Activated CD4-positive, alpha-beta memory T cell treated with anti-CD3 and anti-CD28 coated beads for 36 hours (primary cell): ENCODE measurements at places on chromosomes 3 and 15. TPM values are rescaled to one million over a fixed set of nuclear protein-coding genes. Genes with fewer than 3 reads are reported as not detected.

The SLC22A14 gene
- total RNA-seq, result not detected

- no peak for DNase-seq
- no peaks in the 10 kb centered on the region for H3K27me3 ChIP-seq
- H3K4me3 ChIP-seq, result no peak overlapping the region
- H3K27ac ChIP-seq, result no peak overlapping the region
- H3K36me3 ChIP-seq, result no peaks in the 10 kb centered on the region
These were observed 11.0 kb upstream of the CAMKV start for GRCh38 chr3:49880581-49881315.

The ARHGEF26 gene
- 0.34 TPM for total RNA-seq

DNA sequence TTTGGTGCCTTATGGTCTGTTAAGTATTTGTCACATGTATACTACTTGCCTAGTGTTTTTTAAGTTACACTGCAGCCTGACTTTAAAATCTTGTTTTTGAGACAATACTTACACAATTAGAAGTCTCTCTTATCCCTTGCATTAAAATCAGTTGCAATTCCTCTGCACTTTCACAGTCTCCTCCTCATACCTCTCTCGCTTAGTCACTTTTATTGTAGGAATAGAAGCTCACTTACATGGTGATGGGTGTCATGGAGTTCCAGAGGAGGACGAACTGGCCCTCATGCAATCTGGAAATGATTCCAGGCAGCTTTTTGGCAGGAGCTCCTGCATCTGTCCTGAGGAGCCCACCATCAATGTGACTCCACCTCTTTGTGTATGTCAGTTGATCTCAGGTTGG, 238.4 kb upstream of the TBC1D5 start:
- no peak overlapping the region for H3K27ac ChIP-seq
- H3K4me1 ChIP-seq, result no peaks in the 10 kb centered on the region
- peaks cover 10% of the 10 kb centered on the region for H3K27me3 ChIP-seq
- DNase-seq, result no peak
- H3K36me3 ChIP-seq, result no peaks in the 10 kb centered on the region

- H3K4me3 ChIP-seq, result no peak overlapping the region
- H3K36me3 ChIP-seq, result no peaks in the 10 kb centered on the region
- no peaks in the 10 kb centered on the region for H3K4me1 ChIP-seq
- no peaks in the 10 kb centered on the region for H3K27me3 ChIP-seq
- H3K27ac ChIP-seq, result no peak overlapping the region
- DNase-seq, result no peak
These were observed 166.6 kb downstream of the NR1D2 start for GRCh38 chr3:24111711-24112110.

The NSMCE3 gene
- total RNA-seq, result 7.7 TPM

- no peaks in the 10 kb centered on the region for H3K4me1 ChIP-seq
- H3K27me3 ChIP-seq, result no peaks in the 10 kb centered on the region
- no peak overlapping the region for H3K4me3 ChIP-seq
- no peaks in the 10 kb centered on the region for H3K36me3 ChIP-seq
- H3K27ac ChIP-seq, result no peak overlapping the region
These were observed 89.7 kb downstream of the TOP2B start for GRCh38 chr3:25575001-25575400.

GRCh38 chr15:28933710-28934445, 48.1 kb downstream of the APBA2 start:
- H3K27ac ChIP-seq, result no peak overlapping the region
- H3K27me3 ChIP-seq, result no peaks in the 10 kb centered on the region

GRCh38 chr15:64562003-64562640, 101.7 kb downstream of the ZNF609 start:
- no peak overlapping the region for H3K4me3 ChIP-seq
- H3K36me3 ChIP-seq, result peaks cover 14% of the 10 kb centered on the region
- no peak for DNase-seq
- H3K27me3 ChIP-seq, result no peaks in the 10 kb centered on the region

- H3K36me3 ChIP-seq, result peaks cover 1% of the 10 kb centered on the region
- H3K4me3 ChIP-seq, result no peak overlapping the region
These were observed 37.4 kb downstream of the TXNRD3 start for GRCh38 chr3:126617571-126617970.

GRCh38 chr3:131231710-131232389, 149.7 kb upstream of the NUDT16 start:
- H3K4me3 ChIP-seq, result no peak overlapping the region
- no peaks in the 10 kb centered on the region for H3K36me3 ChIP-seq
- no peaks in the 10 kb centered on the region for H3K4me1 ChIP-seq
- no peaks in the 10 kb centered on the region for H3K27me3 ChIP-seq
- H3K27ac ChIP-seq, result no peak overlapping the region
- no peak for DNase-seq

GRCh38 chr15:76791511-76791910, 113.6 kb downstream of the SCAPER start:
- no peak overlapping the region for H3K27ac ChIP-seq
- H3K4me3 ChIP-seq, result no peak overlapping the region
- no peaks in the 10 kb centered on the region for H3K4me1 ChIP-seq
- H3K27me3 ChIP-seq, result no peaks in the 10 kb centered on the region

The PARP3 gene
- total RNA-seq, result 12.1 TPM

GRCh38 chr3:12187448-12188327, 29.0 kb upstream of the TIMP4 start:
- H3K4me1 ChIP-seq, result peaks cover 41% of the 10 kb centered on the region
- peak overlapping the region; percentile 99 for H3K27ac ChIP-seq
- no peaks in the 10 kb centered on the region for H3K36me3 ChIP-seq
- H3K27me3 ChIP-seq, result peaks cover 7% of the 10 kb centered on the region
- peak; percentile 89 for DNase-seq

GRCh38 chr3:172709774-172710663, 848 bp downstream of the NCEH1 start:
- peaks cover 19% of the 10 kb centered on the region for H3K4me1 ChIP-seq
- peak overlapping the region; percentile 91 for H3K4me3 ChIP-seq
- DNase-seq, result peak; percentile 21
- H3K36me3 ChIP-seq, result no peaks in the 10 kb centered on the region

- no peak overlapping the region for H3K27ac ChIP-seq
- H3K27me3 ChIP-seq, result peaks cover 11% of the 10 kb centered on the region
- peak; percentile 8 for DNase-seq
- no peak overlapping the region for H3K4me3 ChIP-seq
These were observed 6.2 kb downstream of the MELTF start for GRCh38 chr3:197023241-197023997.

DNA sequence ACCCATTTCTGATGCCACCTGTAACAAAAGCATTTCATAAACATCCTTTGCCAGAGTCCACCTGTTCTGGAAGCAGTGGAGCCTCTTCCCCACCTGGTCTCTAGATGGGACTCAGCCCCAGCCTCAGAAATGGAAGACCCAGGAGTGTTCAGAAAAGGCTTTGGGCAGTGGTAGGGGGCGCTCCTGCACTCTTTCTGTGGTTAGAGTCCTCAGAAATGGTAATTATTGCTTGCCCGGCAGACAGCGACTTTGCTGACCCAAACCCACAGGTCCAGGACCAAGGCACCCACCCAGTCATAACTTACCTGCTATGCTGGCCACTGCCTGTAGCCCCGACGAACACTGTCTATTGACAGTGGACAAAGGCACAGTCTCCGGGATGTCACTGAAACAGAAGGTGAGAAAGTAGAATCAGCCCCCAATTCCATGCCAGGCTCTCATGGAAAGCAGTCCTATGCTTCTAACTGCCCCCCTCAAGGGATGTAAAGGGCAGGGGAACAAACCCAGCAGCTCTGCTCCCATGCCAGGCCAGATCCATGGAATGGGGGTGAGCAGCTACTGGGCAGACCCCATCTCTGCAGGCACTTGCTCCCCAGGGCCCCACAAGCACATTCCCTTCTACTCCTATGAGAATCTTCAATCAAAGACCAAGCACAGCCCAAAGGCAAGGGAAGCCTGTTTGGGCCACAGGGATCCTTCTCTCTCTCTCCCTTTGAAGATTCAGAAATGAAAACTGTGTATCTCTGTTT, 5.1 kb downstream of the ACAA1 start:
- H3K27me3 ChIP-seq, result no peaks in the 10 kb centered on the region
- no peak overlapping the region for H3K27ac ChIP-seq
- peak; percentile 48 for DNase-seq
- peaks cover 37% of the 10 kb centered on the region for H3K36me3 ChIP-seq
- H3K4me1 ChIP-seq, result peaks cover 24% of the 10 kb centered on the region

- no peak for DNase-seq
- peak overlapping the region; percentile 92 for H3K27ac ChIP-seq
- H3K4me3 ChIP-seq, result peak overlapping the region; percentile 98
- peaks cover 51% of the 10 kb centered on the region for H3K4me1 ChIP-seq
These were observed 47.8 kb downstream of the OIP5 start for GRCh38 chr15:41284427-41285177.

- H3K4me3 ChIP-seq, result no peak overlapping the region
- no peak overlapping the region for H3K27ac ChIP-seq
- no peak for DNase-seq
- H3K36me3 ChIP-seq, result no peaks in the 10 kb centered on the region
These were observed 429.3 kb downstream of the GRM7 start for GRCh38 chr3:7290077-7290825.

The PCSK6 gene
- total RNA-seq, result 0.24 TPM

GRCh38 chr3:15522016-15522415, 510 bp upstream of the COLQ start:
- peaks cover 24% of the 10 kb centered on the region for H3K4me1 ChIP-seq
- no peaks in the 10 kb centered on the region for H3K36me3 ChIP-seq

The ZDHHC3 gene
- total RNA-seq, result 26.9 TPM

The GOLGA6A gene
- not detected for total RNA-seq

DNA sequence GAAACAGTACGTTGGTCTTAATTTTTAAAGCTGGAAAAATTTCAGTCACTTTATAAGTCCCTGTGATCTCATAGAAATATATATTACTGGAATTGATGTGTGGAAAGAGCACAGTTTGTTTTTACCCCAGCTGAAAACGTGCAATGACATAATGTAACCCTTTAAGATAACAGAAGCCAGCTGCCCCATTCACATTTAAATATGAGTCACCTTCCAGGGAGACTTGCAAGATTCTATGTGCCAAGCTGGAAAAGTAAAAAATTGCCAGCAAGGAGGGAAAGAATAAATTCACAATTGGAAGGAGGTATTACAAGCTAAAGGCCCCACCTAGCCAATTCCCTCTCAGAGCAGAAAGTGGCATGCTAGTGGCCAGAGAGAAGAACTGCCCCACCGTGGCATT, 50.2 kb downstream of the SAMMSON start:
- H3K4me1 ChIP-seq, result no peaks in the 10 kb centered on the region
- DNase-seq, result no peak
- H3K36me3 ChIP-seq, result no peaks in the 10 kb centered on the region
- no peak overlapping the region for H3K27ac ChIP-seq
- H3K4me3 ChIP-seq, result no peak overlapping the region

DNA sequence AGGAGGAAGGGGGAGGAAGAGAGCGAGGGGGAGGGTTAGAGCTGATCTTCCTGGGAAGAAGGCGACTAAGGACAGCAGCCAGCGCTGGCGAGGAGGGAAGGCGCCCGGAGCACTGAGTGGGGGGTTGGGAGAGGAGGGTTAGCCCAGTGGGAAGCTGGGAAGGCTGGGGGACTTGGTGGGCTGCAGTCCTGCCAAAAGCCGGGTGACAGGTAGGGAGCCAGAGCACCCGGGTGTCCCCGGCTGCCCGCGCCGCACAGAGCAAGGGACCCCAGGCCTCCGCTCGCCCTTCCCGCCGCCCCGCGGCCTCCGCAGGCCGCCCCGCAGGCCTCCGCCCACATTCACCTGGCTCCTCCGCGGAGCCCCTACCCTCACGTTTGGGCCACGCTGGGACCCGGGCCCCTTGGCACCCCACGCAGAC, 448 bp downstream of the SLC12A8 start:
- no peak overlapping the region for H3K27ac ChIP-seq
- peaks cover 48% of the 10 kb centered on the region for H3K27me3 ChIP-seq
- DNase-seq, result no peak

The SOX14 gene
- total RNA-seq, result not detected

The ATP13A4 gene
- 3.2 TPM for total RNA-seq

The PLSCR2 gene
- total RNA-seq, result not detected

GRCh38 chr3:188807006-188807405, 364.8 kb upstream of the TPRG1 start:
- H3K36me3 ChIP-seq, result peaks cover 22% of the 10 kb centered on the region
- no peaks in the 10 kb centered on the region for H3K27me3 ChIP-seq
- no peak for DNase-seq
- H3K4me3 ChIP-seq, result no peak overlapping the region
- H3K4me1 ChIP-seq, result no peaks in the 10 kb centered on the region

The GOLGA6L9 gene
- total RNA-seq, result 1.9 TPM

DNA sequence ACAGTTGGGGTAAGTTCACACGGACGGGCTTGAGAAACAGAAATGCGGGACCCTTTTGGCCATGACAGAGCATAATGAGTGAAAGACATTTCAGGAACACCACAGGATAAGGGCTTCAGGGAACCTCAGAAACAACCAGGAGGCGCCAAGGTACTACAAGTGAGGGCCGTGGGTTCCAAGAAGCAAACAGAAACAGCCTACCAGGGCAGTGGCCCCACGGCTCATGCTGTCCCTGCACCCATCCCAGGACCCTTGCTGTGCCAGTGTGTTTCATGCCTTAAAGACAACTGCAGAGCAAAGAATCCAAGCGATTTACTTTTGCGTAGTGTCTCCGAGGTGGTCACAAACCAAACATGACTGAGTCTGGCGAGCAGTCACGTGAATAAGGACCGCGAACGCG, 54.0 kb downstream of the RUBCN start:
- no peak overlapping the region for H3K4me3 ChIP-seq
- no peak for DNase-seq
- peaks cover 32% of the 10 kb centered on the region for H3K36me3 ChIP-seq
- H3K27ac ChIP-seq, result no peak overlapping the region
- H3K4me1 ChIP-seq, result peaks cover 13% of the 10 kb centered on the region
